ENCODE measurements at places on chromosomes 3 and 15. TPM values are rescaled to one million over a fixed set of nuclear protein-coding genes. Genes with fewer than 3 reads are reported as not detected.
A peak's percentile ranks its signal among the peaks of the same experiment; 100 is the strongest.

DNA sequence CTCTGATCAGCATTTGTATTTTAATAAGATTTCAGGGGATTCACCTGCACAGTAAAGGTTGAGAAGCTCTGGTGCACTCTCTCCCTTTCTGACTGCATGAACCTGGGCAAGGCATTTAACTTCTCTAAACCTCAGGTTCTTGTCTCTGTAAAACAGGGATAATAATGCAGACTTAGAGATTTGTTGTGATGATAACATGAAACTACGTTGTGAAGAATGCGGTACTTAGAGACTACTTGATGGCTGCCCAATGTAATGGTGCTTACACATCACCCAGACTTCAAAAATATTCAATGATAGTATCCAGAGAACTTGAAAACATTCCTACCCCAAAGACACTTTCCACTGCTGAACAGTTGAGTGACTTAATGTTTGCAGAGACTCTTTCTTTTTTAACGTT lies 19.8 kb upstream of the TNFSF10 start:
- no peak for DNase-seq

- no peak for DNase-seq
These were observed 27.5 kb downstream of the CRYGS start for GRCh38 chr3:186516646-186517045.

Gene GOLGA8H
- total RNA-seq, result 1.7 TPM

- no peak for DNase-seq
These were observed 13.5 kb downstream of the POC1A start for GRCh38 chr3:52140769-52141168.

Gene SENP7
- total RNA-seq, result 11.0 TPM

GRCh38 chr3:191141728-191142127 lies 57.3 kb upstream of the OSTN start:
- DNase-seq, result no peak

GRCh38 chr15:70179309-70179892 lies 81.7 kb upstream of the TLE3 start:
- DNase-seq, result peak; percentile 27

Gene CMTM8
- total RNA-seq, result 5.5 TPM

DNA sequence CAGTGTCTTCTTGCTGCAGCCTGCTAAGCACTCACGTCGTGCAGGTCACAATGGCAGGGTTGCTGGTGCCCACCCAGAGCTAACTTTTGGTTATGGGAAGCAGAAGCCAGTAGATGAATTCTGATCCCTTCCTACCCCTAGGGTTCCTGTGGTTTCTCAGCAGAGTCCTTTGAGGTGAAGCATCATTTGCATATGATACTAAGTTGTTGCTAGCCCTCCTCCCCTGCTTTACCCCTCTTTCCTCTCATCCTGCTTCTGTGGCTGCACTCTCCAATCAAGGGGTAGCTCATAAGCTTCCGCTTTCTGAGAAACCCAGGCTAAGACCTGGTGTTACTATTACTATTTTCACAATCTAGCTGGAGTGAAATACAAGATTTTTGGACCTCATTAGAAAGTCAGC lies 22.1 kb upstream of the HEG1 start:
- DNase-seq, result no peak

- no peak for DNase-seq
These were observed 7.3 kb downstream of the FYCO1 start for GRCh38 chr3:45988362-45988761.

DNA sequence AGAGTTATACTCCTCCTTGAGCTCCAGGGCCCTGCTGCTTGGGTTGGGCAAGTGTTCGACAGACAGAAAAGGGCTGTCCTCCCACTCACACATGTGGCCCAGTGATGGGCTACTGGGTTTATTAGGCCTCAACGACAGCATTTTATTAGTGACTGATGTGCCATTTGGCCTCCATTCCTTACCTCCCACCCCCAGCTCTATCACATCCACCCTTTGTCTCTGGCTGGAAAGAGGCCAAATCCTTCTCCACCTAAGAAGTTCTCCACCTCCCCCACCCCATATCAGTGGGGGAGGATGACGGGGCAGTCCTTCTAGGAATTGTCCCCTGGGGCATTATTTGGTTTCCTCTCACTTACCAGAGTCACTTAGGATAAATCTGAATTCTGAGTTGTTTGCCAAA lies 57.1 kb upstream of the WNT5A start:
- no peak for DNase-seq

GRCh38 chr15:78944202-78944625 lies 632 bp downstream of the CTSH start:
- no peak for DNase-seq

- DNase-seq, result no peak
These were observed 68.0 kb downstream of the ATP11B start for GRCh38 chr3:182861348-182861747.

- no peak for DNase-seq
These were observed 46.2 kb upstream of the PYDC2 start for GRCh38 chr3:191414732-191415131.

- no peak for DNase-seq
These were observed 503.3 kb upstream of the CFAP20DC start for GRCh38 chr3:59553076-59553475.

- DNase-seq, result no peak
These were observed 71.2 kb downstream of the TIGIT start for GRCh38 chr3:114364806-114365654.

Gene BFSP2
- not detected for total RNA-seq

GRCh38 chr3:181363231-181363630 lies 348.5 kb upstream of the SOX2 start:
- no peak for DNase-seq

Gene PCSK6
- 10.6 TPM for total RNA-seq

GRCh38 chr3:182967218-182968204 lies 12.8 kb downstream of the DCUN1D1 start:
- no peak for DNase-seq

Gene RRP9
- 9.7 TPM for total RNA-seq

GRCh38 chr3:126147932-126148683 lies 32.3 kb downstream of the ALDH1L1 start:
- peak; percentile 68 for DNase-seq

Gene CCDC13
- total RNA-seq, result 1.1 TPM

Gene GXYLT2
- 14.6 TPM for total RNA-seq

GRCh38 chr15:100154338-100154737 lies 187.4 kb downstream of the ADAMTS17 start:
- no peak for DNase-seq

GRCh38 chr15:92468991-92469390 lies 75.3 kb downstream of the ST8SIA2 start:
- no peak for DNase-seq

DNA sequence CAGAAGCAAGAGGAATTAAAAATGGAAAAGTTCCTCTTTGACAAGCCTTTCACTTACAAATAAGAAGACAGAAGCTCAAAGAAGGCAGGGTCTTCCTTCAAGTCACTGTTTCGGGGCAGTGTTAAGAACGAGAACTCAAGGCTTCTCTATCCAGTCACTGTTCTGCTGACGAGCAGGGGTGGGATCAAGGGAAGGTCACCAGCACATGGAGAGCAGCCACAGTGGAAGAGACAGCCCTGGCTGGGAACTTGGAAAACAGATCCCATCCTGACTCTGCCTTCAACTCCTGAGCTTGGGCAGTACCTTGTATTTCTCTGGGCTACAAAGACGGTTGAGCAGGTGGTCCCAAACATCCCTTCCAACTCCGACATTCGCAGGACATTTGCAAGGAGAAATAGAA lies 111.5 kb upstream of the LPP start:
- no peak for DNase-seq

DNA sequence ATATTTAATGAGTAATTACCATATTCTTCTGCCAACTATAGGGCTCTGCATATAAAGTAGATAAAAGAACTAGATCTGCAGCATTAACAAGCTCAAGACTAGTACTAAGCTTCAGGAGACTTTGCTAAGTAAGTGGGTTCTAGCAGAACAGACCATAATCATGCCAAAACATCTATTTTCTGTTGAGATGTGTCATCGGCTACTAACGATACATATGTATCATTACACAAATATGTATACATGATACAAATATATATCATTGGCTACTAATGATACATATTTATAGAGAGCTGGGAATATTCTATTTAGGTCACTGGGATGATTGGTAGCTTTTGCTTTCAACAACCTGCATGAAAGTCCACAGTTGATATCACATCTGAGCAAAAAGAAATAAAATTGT lies 185.8 kb upstream of the DCBLD2 start:
- DNase-seq, result no peak

Gene CHDH
- total RNA-seq, result 0.92 TPM

Gene CFAP92
- 0.27 TPM for total RNA-seq

- peak; percentile 75 for DNase-seq
These were observed 113.8 kb downstream of the ADCY5 start for GRCh38 chr3:123335007-123335670.

GRCh38 chr3:24018784-24019570 lies 73.9 kb downstream of the NR1D2 start:
- no peak for DNase-seq

- peak; percentile 20 for DNase-seq
These were observed 104.1 kb downstream of the TPRA1 start for GRCh38 chr3:127486321-127486944.

DNA sequence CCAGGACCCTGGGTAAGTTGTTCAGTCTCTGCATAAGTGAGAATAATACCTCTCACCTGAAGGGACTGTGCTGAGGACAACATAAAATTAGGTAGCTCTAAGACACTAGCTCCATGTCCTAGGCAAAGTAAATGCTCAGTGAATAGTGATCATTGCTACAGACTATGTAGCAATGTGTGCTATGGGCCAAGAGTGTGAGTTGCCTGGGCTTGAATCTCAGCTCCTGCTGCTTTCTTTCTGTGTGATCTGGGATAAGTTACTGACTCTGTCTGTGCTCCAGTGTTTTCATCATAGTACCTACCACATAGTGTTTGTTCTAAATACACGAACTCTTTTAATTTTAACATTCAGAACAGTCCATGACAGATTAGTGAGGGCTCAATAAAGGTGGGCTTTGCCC lies 81.1 kb upstream of the MFGE8 start:
- no peak for DNase-seq

Gene RBM6
- 37.9 TPM for total RNA-seq

- DNase-seq, result peak; percentile 76
These were observed 16.7 kb upstream of the ISLR start for GRCh38 chr15:74156678-74157411.

DNA sequence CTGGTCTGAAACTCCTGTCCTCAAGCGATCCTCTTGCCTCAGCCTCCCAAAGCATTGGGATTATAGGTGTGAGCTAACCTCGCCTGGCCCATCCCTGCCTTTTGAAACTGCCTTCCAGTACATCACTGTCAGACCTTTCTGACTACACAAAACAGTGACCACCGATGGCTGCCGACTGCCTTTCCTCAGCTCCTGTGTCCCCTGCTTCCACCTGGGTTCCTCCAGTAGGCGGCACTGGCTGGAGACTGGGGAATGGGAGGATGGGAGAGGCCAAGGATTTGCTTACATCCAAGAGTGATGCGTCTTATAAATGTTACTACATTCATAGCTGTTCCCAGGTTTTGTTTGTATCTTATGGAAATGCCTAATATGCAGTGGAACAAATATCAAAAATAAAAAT lies 242.8 kb downstream of the BBX start:
- DNase-seq, result no peak

DNA sequence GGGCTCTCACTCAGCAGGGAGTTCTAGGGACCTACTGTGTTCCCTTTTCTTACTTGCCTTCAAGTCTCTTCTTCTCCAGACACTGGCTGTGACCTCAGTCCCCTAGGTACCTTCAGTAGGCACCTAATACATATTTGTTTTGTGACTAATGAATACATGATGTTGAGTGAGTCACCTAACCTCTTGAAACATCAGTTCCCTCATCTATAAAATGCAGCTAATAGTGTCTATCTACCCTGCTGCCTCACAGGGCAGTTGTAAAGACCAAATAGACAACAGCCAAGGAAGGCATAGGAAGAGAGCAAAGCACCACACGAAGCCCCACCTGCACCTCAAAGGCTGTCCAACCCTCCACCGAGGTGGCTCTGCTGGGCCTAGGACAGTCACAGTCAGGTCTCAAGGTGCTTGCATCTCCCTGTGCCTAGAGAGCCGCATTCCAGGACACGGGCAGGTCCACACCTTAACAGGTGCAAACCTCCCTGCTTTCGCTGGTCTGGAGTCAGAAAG lies 29.1 kb downstream of the DAPK2 start:
- no peak for DNase-seq

Data from cardiac septum (tissue), 1 donor.